Endothelial cell (in vitro differentiated cells): ENCODE measurements at places on chromosomes 11 and 22. TPM values are rescaled to one million over a fixed set of nuclear protein-coding genes. Genes with fewer than 3 reads are reported as not detected.

DNA sequence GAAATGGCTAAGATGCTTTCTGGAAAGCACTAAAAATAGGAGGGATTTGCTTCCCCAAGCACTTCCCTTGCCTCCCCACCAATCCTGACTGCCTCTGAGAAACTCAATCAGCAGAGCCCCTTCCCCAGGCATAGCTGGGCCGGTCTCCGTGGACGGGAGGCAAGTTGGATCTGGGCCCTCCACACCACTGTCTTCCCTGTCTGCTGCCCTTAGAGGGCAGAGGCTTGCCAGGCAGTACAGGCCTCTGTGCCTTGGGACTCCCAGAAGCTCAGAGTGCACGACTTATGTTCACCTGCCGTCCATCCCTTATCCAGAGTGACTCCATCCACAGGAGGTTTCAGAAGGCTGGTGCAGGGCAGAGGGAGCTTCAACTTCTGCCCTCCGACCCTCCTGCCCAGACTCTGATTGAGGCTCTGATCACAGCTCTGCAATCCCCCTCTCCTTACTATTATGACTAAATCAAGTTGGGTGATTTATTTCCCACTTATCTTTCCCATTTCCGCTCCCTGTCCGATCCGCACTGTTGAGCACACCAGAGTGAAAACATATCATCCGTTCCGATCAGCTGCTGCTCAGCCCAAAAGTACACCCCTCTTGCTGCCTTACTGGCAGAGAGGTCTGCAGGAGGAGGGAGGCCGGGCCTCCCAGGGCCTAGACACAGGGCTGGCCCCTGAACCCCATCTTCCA is 71.8 kb downstream of the DSCAML1 start:
- no peak for DNase-seq

GRCh38 chr11:127609025-127609773 is 608.6 kb upstream of the KIRREL3 start:
- no peak for DNase-seq

GRCh38 chr11:74641289-74641688 is 48.9 kb downstream of the POLD3 start:
- no peak for DNase-seq

PCNX3 gene
- 76.1 TPM for total RNA-seq

OR5AP2 gene
- not detected for total RNA-seq

GRCh38 chr11:119340335-119341221 is at the start of gene C1QTNF5:
Gene C1QTNF5 (minus strand): TSS chr11:119340883. CDS start chr11:119340397, 486 bp downstream.
- DNase-seq = peak; percentile 60

DNA sequence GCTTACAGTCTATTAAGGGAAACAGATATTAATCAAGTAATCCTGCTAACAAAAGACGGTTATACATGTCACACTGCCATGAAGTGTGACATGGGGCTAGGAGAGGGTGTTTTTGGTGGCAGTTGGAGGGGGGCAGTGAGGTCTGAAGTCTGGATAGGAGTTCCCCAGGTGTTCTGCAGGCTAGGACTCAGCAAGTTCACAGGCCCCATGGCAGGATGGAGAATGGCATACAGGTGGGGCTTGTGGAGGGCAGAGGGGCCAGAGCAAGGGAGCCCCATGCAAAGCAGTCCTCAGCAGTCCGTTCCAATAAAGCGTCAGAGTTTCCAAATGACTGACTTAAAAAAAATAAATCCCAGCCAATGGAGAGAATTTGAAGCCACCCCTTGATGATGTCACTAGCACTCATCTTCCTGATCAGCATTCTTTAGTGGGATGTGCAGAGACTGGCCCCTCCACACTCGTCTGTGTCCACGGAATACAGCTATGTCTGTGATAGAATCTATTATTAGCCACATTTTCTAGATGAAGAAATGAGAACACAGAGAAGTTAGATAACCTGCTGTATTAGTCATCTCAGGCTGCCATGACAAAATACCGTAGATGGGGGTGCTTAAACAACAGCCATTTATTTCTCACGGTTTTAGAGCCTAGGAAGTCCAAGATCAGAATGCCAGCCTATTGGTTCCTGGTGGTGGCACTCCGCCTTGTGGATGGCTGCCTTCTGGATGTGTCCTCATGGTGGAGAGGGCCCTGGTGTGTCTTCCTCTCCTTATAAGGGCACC is 32.6 kb downstream of the PRDM11 start:
- DNase-seq = no peak

GRCh38 chr11:90775567-90776165 is 552.8 kb upstream of the CHORDC1 start:
- DNase-seq = no peak

GRCh38 chr11:113137713-113138529 is 176.5 kb upstream of the TTC12 start:
- DNase-seq = peak; percentile 46

DNA sequence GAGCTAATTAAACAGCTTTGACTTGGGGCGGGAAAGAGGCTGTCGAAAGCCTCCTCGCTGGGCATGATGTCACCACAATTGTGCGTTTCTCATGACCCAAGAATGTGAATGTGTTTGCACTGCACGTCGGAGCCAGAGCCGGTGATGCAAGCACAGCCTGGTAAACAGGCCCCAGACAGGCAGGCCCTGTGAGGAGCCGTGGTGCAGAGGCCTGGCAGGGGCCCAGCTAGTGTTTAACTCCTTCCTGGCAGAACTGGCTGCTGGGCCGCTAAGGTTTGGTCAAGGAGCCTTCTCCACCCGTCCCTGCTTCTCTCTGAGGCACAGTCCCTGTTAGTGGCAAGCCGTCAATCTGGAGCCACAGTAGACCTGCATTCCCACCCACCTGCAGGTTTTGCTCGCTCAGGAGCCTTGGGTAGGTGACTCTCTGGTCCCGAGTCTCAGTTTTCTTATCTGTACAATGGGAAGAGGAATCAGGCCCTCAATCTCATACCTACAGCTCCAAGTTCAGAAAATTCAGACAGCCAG is 25.4 kb upstream of the SMTN start:
- no peak for DNase-seq

DNA sequence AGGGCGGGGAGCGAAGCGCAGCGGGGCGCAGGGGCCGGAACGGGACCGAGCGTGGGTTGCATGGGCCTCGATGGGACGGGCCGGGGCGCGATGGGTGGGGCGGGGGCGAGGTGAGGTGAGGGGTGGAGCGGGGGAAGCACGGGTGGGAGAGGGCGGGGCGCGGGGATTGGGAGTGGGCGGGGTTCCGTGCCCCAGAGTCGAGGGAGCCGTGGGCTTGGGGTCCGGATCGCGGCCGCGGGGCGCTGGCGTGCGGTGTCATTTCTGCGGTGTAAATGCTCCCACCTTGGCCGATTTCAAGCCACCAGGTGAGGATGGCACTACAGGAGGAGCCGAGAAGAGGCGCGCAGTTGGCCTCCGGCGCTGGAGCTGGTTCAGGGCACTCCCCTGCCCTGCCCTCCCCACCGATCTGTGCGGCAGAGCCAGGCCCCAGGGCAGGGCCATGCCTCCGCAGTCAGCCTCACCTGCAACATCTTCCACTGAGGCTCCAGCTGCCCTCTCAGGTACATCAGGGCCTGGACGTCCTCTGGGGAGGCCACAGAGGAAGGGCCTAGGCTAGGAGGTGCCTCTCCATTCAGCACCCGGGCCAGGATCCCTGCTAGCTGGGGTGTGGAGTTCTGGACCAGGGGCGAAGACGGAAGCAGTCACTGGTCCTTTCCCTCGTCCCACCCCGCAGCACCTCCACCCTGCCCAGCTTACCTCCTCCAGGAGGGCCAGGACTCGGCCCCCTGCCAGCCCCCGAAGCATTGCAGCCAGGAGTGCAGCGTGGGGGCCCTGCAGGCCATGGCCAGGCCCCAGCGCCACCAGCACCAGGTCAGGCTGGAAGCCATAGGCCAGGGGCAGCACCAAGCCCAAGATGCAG is 620 bp upstream of the TUBGCP6 start:
- DNase-seq = no peak

DNA sequence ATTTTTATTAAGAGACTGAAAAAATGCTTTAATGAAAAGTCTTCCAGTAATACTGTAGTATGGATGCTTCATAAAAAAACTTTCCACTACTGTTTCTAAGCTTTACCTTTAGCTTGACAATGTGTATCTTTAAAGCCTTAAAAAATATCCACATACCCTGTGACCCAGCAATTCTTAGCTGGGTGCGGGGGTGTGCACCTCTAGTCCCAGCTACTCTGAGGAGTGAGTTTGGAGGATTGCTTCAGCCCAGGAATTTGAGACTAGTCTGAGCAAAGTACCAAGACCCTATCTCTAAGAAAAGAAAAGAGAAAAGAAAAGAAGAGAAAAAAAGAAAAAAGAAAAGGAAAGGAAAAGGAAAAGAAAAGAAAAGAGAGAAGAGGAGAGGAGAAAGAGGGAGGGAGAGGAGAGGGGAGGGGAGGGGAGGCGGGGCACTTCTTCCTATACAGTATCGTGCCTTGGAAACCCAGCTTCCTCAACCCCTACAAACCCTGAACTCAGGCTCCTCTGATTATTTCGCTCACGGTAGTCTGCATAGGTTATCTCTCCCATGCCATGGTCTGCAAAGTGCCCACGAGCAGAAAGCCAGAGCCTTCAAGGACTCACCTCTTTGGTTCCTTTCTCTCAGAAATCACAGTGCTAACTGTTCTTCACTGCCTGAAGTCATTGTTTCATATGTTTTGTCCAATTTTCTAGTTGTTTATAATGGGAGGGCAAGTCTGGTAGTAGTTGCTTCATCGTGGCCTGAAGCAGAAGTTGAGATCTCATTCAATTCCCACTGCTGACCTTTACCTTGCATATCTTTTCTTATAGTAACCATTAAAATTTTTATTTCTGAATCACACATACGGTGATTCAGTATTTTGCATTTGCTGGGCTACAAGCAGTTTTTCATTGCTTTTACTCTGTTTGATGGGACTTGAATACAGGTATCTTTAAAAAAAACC is 82.2 kb downstream of the FAM83F start:
- DNase-seq = no peak

DNA sequence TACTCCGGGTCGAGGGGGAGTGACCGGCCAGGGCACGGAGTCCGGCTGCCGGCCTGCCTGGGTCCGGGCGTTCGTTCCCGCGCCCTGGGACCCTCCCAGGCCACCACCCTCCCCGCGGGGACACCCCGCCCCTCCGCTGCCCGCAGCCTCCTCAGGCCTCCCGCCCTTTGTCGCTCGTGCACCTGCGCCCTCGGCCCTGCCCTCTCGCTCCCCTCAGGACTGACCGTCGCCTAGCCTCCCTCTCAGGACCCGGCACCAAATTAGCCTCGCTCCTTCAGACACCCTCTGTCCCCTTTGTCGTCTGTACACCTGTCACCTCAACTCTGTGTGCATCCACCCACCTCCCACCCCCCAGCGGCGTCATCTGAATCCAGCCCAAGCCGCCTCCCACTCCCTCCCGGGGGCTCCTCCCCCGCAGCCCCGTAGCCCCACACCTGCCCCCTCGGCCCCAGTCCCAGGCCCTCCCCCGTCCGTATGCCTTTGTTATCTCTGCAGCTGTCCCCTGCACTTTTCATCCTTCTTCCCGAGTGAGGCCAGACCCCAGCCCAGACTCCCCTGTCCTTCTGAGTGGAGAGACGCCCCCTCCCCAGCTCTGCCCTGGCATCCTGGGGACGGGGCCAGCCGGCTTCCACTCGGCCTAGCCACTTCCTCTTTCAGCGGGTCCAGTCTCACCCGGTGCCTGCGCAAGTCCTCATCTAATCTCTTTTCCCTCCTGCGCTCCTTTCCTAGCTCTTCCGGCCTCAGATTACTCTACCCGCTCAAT is 643 bp downstream of the TIGD3 start:
- DNase-seq = no peak

NLRX1 gene
- 12.3 TPM for total RNA-seq

GRCh38 chr11:19355601-19356000 is 114.9 kb upstream of the E2F8 start:
- no peak for DNase-seq

CCDC116 gene
- total RNA-seq = 0.36 TPM

DNA sequence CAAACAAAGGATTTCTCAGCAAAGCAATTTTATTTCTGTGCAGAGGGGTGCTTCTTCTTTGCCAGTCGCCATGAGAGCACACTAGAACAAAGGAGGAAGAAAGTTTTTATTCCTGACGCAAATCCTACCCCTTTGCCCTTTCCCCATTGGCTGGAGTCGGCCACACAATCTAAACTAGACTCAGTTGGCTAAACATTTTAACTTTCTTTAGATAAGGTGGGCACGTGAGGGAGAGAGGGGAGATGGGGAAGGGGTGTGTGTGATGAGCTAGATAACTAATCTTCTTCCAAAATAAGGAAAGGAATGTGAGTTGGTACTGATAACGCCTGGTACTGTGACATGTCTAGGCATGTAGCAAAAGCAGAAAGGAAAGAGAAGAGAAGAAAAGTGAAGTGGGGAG is 626 bp downstream of the TRIM22 start:
- DNase-seq = no peak

DNA sequence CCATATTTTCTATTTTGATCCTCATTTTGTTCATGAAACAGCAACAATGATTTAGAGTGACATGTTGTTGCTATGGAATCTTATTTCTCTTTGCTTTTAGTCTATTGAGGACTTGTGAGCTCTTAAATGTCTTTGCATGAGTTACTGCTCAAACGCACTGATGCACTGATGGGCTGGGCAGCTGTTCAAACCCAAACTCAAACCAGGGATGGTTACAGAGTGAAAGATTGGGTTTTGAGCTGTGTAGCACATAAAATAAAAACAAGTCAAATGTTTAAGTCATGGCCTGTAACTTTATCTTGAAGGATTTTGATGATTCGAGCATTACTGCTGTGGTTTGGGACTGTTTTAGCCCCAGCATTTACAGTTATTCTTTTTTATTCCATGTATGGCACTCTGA is 20.1 kb upstream of the NCAM1 start:
- no peak for DNase-seq

DNA sequence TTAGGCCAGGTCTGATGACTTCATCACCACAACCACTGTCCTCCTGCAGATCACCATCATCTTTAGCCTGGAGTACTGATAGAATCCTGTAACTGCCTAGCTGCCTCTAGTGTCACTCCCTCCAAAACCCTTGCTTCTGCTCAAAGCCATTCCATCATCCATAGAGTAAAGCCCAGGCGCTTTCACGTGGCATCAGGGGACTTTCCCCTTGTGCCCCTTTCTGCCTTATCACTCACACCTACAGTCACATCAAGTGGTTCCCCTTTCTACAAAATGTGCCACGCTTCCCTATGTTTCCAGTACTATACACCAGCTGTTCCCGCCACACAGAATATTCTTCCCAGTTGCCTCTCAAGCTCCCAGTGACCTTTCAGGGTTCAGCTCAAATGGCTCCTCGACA is 75.9 kb downstream of the MN1 start:
- DNase-seq = no peak

APBB1 gene
- total RNA-seq = 43.6 TPM

- DNase-seq = no peak
Measured at GRCh38 chr11:2085251-2086066, 53.7 kb downstream of the IGF2 start.

DRD4 gene
- total RNA-seq = 0.33 TPM

DNA sequence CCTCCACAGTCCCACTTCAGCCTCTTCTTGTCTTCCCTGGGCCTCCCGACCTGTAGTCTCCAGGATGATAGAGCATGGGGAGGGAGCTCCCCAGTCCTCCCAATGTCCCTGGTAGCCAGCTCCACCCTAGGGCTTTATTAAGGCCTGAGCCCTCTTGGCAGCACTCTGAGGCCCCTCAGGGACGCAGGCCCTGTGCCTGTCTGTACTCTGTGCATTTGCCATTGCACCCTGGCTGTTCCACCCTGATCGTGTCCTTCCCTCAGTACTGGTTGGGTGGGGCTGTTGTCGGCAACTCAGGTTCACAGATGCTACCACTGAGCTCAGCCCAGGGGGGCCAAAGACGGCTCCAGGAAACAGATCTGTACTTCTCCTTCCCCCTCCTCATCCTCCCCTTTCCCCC is 7.2 kb downstream of the SSTR3 start:
- DNase-seq = no peak
